Activated CD8-positive, alpha-beta memory T cell treated with anti-CD3 and anti-CD28 coated beads, Interleukin-2, amount 50 U/mL, for 48 hours (primary cell): ENCODE measurements at places on chromosomes 2 and 18.

DNA sequence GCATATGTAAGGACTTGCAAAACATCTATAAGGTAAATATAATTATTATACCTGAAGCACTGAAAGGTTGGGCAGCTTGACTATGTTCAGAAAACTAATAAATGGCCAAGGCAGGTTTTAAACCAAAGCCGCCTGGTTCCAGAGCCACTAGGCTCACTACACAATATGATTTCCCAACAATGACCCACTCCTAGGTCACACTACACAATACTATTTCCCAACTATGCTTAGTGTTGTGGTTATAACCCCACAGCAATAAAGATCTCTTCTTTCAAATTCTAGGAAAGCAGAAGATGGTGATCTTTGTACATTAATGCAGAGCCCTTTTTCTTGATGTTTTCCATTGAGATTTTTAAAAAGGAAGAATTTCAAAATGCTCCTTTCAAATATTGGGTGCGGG lies 180.4 kb downstream of the CYRIA start:
- no peak for DNase-seq

GRCh38 chr2:180728928-180729559 lies 251.4 kb upstream of the UBE2E3 start:
- no peak for DNase-seq

- no peak for DNase-seq
These were observed 32.3 kb downstream of the GPR155 start for GRCh38 chr2:174454566-174454965.

DNA sequence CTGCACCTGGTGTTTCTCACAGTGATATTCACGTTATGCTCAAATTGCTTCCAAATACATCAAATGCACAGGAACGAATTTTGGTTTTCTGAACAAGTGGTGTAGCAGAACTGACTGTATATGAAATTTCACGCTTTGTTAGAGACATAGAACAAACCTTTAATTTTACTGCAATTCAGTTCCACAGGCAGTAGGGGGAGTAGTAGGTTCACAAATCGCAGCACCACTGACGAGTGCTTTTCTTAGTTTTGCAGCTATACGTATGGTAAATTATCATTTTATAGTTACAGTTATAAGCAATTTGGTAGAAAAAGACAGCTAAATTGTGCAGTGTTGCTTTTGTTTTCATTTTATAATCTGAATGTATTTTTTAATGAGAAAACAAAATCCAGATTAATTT lies 113.3 kb downstream of the KIAA1328 start:
- DNase-seq: no peak

DNA sequence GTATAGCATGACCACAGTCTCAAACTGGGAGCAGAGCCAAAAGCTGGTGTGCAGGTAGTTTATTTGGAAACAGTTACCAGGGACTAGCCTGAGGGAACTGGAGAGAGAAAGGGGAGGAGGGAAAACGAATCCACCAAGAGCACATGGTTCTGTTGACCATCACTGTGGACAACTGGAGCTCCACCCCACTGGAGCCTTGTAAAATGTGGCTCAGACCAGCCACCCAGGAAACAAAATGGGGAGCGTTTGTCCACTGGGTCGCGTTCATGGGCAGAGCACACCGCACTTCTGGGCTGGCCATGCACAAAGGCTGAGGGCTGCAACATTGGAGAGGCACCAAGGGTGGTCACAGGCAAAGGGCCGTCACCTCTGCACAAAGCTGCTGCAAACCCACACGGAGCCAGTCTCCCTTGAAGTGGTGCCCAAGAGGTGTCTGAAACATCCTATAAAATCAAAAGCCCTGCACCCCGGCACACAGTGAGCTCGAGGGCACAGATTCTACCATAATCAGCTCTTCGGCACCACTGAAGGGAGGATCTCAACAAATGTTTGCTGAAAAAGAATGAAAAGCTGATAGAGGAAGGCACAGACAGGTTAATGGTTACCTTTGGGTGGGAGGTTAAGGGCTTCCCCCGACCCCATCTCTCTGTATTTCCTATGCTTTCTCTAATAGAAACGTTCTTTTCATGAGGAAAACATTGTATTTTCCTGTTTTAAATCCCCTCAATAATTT lies 192.9 kb downstream of the INHBB start:
- DNase-seq: no peak

DNA sequence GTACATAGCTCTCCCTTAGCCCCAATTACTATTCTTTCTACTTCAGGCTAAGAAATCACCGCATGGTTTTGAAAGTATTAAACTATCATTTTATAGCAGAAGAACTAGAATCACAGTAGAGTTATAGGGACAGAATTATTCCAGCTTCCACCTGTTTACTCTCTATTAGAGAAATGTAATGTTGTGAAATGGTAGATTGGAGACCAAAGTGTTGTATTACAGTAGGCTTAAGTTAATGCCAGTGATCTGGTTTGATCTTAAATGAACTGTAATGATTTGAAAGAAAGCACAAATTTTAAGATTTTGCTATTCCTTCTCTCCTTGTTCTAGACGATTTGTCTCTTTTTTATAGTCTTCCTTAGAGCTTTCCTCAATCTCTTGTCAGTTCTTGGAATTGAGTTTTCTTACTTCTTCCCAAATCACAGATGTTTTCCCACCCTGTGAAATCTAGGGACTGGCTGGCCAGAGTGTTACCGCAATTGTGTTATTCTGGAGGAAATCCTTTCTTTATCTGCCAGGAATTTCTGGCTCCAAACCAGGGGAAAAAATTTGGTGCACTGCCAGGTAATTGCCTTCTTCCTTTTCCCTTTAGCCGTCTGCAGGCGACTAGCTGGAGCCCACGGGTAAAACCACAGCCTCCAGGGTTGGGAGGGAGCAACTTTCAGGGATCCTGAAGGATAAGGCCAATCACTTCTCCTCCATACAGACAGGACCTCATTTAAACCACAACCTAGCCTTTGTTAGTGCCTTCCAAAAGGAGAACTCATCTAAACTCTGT lies 51.7 kb downstream of the NOP58 start:
- peak; percentile 28 for DNase-seq

DNA sequence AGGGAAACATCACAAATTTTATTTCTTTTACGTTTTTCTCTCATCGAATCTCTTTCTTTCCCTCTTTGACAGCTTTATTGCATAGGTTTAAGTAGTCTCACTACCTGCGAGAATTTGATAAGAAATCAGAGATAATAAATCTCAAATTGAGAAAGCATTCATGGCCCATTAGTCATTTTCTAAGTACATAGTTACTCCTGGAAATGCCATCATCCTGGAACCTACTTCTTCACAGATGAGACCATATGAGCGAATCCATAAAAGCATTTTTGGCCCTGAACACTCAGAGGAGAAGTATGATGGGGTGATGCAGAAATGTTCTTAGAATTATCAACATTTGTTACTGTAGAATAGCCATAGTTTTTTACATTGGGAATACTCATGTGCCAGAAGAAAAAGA lies 138.0 kb upstream of the ARHGAP28 start:
- no peak for DNase-seq

- DNase-seq: no peak
These were observed 236.9 kb upstream of the REV1 start for GRCh38 chr2:99726691-99727090.

- DNase-seq: no peak
These were observed 122.3 kb downstream of the LYPD6B start for GRCh38 chr2:149160701-149161217.

DNA sequence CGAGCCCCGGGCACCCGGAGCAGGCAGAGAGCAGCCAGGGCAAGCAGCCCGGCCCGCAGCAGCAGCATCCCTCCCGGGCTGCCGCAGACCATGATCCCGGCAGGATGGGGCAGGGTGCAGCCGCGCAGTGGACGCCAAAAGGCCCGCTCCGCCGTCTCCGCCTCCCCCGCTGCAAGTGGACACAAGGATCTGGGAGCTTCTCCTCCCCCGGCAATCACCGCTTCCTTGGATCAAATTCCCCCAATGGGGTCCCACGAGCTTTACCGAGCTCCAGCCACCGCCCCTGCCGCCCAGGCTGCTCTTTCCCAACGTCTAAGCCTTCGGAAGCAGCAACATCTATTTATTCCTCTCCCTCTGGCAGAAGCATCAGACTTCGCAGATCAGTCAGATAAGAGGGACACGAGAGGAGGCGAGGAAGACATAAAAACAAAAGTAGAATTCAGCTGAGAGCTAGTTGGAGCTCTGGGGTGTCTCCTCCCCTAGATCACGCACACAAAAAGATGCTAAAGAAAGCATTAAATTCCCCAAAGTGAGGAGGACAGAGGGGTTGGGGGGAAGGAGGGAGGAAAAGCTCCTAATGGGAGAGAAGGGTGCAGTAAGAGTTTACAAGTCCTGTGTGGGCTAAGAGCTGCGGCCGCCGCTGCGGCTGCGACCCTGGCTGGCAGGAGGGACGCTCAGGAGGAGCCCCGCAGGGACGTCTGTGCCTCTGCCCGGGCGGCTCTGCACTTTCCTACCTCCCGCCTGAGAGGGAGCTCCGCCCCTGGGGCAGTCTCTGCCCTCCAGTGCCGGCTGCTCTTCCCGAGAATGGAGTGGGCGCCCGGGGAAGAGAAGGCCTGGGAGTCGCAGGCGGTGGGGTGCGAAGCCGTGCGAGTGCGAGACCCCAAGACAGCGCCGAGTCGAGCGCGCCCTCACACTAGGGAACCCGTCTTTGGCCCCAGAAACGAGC lies at the start of gene FRZB:
TSS of gene FRZB (minus strand) at position 177 of the 946 bp plus-strand sequence. CDS start at position 92, 85 bp downstream.
- DNase-seq: peak; percentile 48

GRCh38 chr2:166381-166780 lies 97.5 kb downstream of the SH3YL1 start:
- no peak for DNase-seq

DNA sequence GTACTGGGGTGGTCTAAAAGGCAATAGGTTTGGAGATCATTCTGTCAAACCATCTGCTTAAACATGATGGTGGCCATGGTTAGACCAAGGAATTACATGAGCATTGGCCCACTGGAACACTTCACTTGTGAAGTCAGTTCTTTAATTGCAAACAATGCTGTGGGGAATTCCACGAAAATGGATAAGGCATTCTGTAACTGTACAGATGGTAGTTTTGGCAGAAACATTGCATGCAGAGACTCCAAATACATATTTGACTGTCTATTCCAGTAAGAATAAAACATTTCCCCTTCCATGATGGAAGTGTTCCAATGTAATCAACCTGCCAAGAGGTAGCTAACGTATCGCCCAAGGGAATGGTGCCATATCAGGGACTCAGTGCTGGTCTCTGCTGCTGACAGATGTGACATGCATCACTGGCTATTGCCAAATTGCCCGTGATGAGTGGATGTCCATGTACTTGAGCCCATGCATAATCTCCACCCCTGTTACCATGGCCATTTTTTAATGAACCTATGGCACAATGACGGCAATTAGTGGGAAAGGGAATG lies 417.9 kb downstream of the CDH7 start:
- no peak for DNase-seq
